Caki2 (cell line): ENCODE measurements at places on chromosomes 2 and 18. TPM values are rescaled to one million over a fixed set of nuclear protein-coding genes. Genes with fewer than 3 reads are reported as not detected.

Gene LHCGR
- total RNA-seq = not detected in 2 replicates

Gene TMEM182
- total RNA-seq = 5.2 and 5.8 TPM in 2 replicates

Gene BOK
- 41.1 and 48.1 TPM in 2 replicates for total RNA-seq

Gene MEIS1
- total RNA-seq = 2.7 TPM in 2 replicates

Gene TUBA3D
- total RNA-seq = not detected in 2 replicates

Gene GALNT14
- 251 and 276 TPM in 2 replicates for total RNA-seq

Gene CYP27C1
- total RNA-seq = 2.9 and 3.0 TPM in 2 replicates

Gene KIF1A
- 1.2 TPM in 1 of 2 replicates, not detected in the other for total RNA-seq

Gene EXOC6B
- 18.5 and 19.6 TPM in 2 replicates for total RNA-seq

Gene PXDN
- total RNA-seq = 101 and 131 TPM in 2 replicates

Gene CRYGD
- not detected in 2 replicates for total RNA-seq

Gene MEP1B
- 0.17 TPM in 1 of 2 replicates, not detected in the other for total RNA-seq

Gene ZNF385B
- not detected in 2 replicates for total RNA-seq

Gene PROKR1
- not detected in 2 replicates for total RNA-seq

Gene ADRA2B
- total RNA-seq = 0.32 TPM in 1 of 2 replicates, not detected in the other

Gene TSPYL6
- total RNA-seq = not detected in 2 replicates

Gene CREG2
- 3.7 and 5.2 TPM in 2 replicates for total RNA-seq

Gene PROC
- total RNA-seq = 0.44 and 1.7 TPM in 2 replicates

Gene APLF
- 2.8 and 6.8 TPM in 2 replicates for total RNA-seq

Gene PRKRA
- 94.4 and 98.5 TPM in 2 replicates for total RNA-seq

Gene CDH19
- not detected in 2 replicates for total RNA-seq
